GM23338 (cell line): ENCODE measurements at places on chromosomes 11 and 22.

DNA sequence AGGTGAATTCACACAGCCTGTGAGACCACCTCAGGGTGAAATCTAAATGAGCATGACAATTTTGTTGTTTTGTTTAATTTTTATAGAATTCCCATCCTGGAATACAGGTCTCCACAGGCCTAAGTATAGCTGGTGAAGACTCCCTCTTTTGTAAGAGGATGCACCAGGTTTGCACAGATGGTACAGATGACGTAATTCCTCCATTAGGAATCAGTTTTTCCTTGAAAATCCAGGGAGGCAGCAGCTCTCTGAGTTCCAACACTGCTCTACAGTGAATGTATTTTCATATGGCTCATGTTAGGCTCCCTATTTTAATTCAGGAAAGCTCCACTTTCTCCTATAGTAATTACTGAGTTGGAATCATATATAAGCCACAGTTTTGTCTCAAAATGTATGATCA, 47.2 kb downstream of the USP28 start:
- H3K4me3 ChIP-seq, result no peak overlapping the region
- H3K27ac ChIP-seq, result no peak overlapping the region
- peaks cover 64% of the 10 kb centered on the region for H3K36me3 ChIP-seq
- H3K27me3 ChIP-seq, result no peaks in the 10 kb centered on the region
- no peaks in the 10 kb centered on the region for H3K4me1 ChIP-seq

DNA sequence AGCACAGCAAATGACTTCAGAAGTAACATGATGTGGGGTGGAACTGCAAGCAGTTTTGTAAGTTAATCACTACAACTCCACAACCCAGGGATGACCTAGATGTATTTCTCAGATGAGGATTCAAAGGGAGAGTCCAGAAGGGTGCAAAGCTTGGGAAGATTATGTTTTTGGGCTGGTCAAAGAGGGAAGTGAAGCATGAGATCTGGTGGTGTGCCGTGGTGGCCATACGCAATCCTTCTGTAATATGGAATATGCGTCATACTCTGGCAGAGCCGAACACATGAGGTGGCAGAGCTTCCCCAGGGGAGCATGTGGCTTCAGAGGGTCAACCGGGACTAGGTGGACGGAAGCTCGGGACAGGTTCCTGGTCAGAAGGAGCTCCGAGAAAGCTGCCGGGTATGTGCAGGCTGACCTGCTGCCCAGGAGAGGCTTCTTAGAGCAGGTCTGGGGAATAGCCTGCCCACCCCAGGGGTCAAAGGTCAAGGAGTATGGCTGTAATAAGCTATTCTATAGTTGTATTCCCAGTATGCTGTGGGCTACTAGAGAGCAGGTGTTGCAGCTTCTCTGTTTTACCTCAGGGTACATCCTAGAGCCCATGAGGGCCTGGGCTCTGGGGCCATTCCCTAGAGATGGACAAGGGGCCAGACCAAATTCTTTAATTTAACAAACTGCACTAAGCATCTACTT, 70.1 kb upstream of the PHOX2A start:
- peaks cover 8% of the 10 kb centered on the region; the same call in 1 of the 2 replicates for H3K4me1 ChIP-seq
- DNase-seq, result no peak
- no peaks in the 10 kb centered on the region for H3K36me3 ChIP-seq
- H3K27me3 ChIP-seq, result no peaks in the 10 kb centered on the region

DNA sequence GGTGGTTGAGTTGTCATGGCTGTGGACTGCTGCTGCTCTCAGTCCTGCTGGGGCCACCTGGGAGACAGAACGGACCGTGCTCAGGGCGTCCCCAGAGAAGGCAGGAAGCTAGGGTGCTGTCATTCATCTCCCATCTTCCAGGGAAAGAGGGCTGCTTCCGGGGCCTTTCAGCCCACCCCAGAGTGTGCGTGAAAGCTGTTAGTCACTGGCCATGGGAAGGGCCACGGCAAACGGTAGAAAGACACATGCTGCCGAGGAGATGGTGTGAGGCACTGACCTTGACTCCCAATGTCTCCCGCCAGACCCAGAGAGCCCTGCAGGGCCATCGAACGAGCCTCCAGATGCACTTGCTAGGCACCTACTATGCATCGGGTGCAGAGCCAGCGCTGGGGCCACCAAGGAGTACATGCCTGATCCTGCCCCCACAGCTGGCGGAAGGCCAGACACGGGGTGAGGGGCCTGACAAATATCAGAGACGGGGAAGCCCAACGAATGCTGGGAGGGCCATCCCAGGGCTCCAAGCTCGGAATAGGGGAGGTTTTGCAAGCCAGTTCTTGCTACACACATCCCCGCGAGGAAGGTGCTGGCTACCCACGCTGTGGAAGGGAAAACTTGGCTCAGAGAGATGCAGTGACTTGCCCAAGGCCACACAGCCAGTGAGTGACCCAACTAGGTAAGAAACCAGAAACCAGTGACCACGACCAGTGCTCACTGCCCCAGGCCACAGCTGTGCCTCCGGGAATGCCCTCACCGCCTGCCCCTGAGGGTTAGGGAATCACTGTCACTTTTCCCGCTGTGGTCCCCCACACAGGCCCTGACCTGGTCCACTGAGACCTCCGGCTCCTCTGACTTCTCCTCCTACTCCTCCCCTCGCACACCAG, 10.1 kb downstream of the RAC2 start:
- DNase-seq, result no peak
- H3K27ac ChIP-seq, result no peak overlapping the region
- H3K4me1 ChIP-seq, result no peaks in the 10 kb centered on the region
- no peak overlapping the region for H3K4me3 ChIP-seq
- H3K36me3 ChIP-seq, result no peaks in the 10 kb centered on the region

DNA sequence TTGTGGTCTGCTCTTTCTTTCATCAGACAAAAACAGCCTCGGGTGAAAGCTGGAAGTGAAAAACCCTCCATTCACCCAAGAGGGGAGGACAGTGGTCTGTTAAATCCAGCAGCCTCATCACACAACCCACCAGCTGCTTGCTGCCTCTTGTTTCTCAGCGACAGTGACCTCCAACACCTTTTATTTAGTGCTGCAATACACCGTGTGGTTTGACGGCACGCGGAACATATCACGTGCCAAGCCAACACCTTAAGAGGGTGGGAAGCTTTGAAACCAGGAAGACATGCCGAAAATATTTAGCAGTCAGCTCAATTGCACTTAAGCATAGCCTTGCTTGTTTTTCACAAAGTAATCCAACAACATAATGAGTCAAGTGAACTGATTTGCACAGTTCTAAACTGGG, 39.8 kb upstream of the POGLUT3 start:
- no peak for DNase-seq
- H3K27ac ChIP-seq, result 0 out of 2 replicates have a peak overlapping the region, but pooled peaks have one; percentile 43
- no peaks in the 10 kb centered on the region for H3K27me3 ChIP-seq
- H3K4me1 ChIP-seq, result no peaks in the 10 kb centered on the region
- no peak overlapping the region for H3K4me3 ChIP-seq

GRCh38 chr22:49229483-49230193, 598.0 kb downstream of the BRD1 start:
- 0 out of 2 replicates have a peak, but pooled peaks cover 7% of the 10 kb centered on the region for H3K36me3 ChIP-seq
- no peak for DNase-seq
- H3K4me3 ChIP-seq, result no peak overlapping the region
- H3K27me3 ChIP-seq, result no peaks in the 10 kb centered on the region

DNA sequence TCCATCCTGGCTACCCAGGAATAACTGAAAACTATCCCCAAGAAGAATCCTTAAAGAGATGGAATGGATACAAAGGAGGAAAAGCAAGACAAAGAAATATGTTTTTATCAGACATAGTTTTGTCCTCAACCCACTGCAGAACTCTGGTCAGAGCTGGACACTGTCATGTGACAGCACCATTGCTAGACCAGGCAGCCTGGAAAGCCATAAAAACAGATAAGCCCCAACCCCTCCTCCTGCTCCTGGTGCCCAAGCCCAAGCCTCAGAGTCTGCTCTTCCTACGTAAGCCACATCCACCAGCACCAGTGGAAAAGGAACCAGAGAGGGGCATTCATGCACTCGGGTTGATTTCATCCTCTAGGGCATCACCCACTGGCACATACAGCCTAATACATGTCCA, 116.9 kb downstream of the TRIM29 start:
- H3K4me1 ChIP-seq, result peaks cover 19% of the 10 kb centered on the region
- H3K27me3 ChIP-seq, result no peaks in the 10 kb centered on the region
- DNase-seq, result no peak
- H3K4me3 ChIP-seq, result no peak overlapping the region
- no peaks in the 10 kb centered on the region for H3K36me3 ChIP-seq

GRCh38 chr11:82225930-82226329, 507.7 kb downstream of the FAM181B start:
- no peak overlapping the region for H3K4me3 ChIP-seq
- no peaks in the 10 kb centered on the region; the same call in 1 of the 2 replicates for H3K4me1 ChIP-seq
- no peaks in the 10 kb centered on the region for H3K36me3 ChIP-seq

DNA sequence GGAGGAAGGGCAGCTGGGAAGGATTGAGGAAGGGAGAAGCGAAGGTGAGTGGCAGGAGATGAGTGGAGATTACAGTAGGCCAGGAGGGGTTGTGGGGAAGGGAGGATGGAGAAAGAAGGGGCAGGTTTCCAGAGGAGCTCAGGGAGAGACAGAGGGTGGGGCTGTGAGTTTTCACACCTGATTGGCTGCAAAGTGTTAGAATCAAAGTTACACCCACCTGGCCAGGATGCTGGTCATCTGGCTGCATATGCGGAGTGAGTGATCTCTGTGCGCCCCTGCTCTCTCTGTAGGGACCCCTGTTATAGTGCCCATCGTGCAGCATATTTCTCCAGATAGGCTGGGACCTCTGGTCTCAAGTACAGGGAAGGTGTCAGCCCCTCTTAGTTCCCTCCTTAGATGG, 18.3 kb downstream of the AMPD3 start:
- H3K4me1 ChIP-seq, result no peaks in the 10 kb centered on the region
- H3K27ac ChIP-seq, result no peak overlapping the region
- peak; percentile 38 for DNase-seq
- H3K27me3 ChIP-seq, result no peaks in the 10 kb centered on the region
- H3K36me3 ChIP-seq, result no peaks in the 10 kb centered on the region

GRCh38 chr11:130477586-130478203, 29.2 kb downstream of the ADAMTS15 start:
- no peaks in the 10 kb centered on the region for H3K36me3 ChIP-seq
- H3K27me3 ChIP-seq, result no peaks in the 10 kb centered on the region
- no peak overlapping the region for H3K4me3 ChIP-seq
- no peak for DNase-seq
- H3K4me1 ChIP-seq, result no peaks in the 10 kb centered on the region; the same call in 1 of the 2 replicates

- H3K36me3 ChIP-seq, result peaks cover 10% of the 10 kb centered on the region; the same call in 1 of the 2 replicates
- no peak overlapping the region for H3K27ac ChIP-seq
- H3K4me3 ChIP-seq, result no peak overlapping the region
These were observed 187.8 kb downstream of the SNX19 start for GRCh38 chr11:130728185-130729180.

DNA sequence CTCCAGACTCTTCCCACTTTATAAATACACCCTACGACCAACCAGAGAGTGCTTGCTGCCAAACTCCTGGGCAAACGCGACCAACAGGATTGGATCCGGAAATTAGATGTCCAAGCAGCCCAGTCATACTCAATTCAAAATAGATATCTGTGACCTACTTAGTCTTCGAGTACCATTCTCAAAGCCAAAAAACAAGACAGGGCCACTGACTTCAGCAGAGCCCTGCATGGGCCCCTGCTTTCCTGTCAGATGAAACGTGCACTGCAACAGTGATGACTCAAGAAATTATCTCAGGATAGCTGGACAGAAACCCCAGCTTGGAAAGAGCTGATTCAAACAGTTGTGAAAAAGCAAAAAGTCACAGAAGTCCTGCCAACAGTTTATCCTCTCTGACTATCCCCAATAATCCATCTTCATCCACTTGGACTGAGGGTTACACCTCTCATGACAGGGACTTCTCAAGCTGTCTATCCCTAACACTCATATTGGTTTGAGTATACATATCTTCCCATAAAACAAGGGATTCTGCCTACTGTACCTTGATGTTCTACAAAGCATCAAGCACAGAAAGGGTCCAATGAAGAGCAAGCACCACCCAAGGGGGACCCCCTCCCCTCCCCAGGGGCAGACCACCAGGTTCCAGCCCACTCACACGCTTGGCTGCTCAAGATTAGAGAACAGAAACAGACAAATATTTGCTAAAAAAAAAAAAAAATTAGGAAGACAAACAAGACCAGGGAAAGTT, 17.4 kb downstream of the SMCO4 start:
- H3K4me3 ChIP-seq, result no peak overlapping the region
- H3K36me3 ChIP-seq, result no peaks in the 10 kb centered on the region
- H3K4me1 ChIP-seq, result peaks cover 36% of the 10 kb centered on the region
- no peak overlapping the region; the same call in 1 of the 2 replicates for H3K27ac ChIP-seq
- DNase-seq, result no peak
- no peaks in the 10 kb centered on the region for H3K27me3 ChIP-seq

- H3K36me3 ChIP-seq, result no peaks in the 10 kb centered on the region
- no peaks in the 10 kb centered on the region for H3K27me3 ChIP-seq
- 0 out of 2 replicates have a peak overlapping the region, but pooled peaks have one; percentile 45 for H3K27ac ChIP-seq
- H3K4me1 ChIP-seq, result peaks cover 6% of the 10 kb centered on the region
- DNase-seq, result no peak
These were observed 25.6 kb downstream of the PARVB start for GRCh38 chr22:44049486-44050231.

DNA sequence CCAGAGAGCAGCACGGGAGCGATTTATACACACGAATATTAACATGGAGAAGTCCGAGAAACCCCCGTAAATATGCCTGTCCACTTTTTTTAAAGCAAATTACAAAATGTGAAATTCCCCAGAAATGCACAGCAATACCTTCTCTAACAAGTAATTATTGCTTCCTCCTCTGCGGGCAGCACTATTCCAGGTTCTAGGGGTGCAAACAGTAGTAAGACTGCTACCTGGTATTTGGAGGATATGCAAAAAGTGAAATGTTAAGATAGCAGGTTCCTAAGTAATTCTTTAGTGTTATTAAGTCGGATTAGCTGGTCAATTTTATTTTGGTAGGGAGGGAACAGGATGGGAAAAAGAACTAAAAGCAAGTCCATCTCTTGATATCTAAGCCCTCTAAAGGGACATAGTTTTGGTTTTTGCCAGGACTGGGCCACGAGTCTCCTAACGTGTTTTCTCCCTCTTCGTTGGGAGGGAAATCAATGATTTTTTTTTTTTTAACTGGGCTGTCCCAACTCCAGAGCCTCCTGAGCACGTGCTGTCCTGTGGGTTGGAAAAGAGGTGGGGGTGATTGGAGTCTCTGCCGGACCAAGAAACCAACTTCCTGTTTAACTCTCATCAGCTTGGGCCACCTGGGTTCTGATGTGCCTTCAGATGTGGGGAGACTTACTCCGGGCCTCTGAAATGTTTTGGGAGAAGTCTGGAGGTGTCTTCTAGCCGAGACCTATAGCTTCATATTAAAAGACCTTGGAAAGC, 1.7 kb upstream of the XBP1 start:
- H3K36me3 ChIP-seq, result peaks cover 21% of the 10 kb centered on the region
- H3K27me3 ChIP-seq, result no peaks in the 10 kb centered on the region
- H3K4me3 ChIP-seq, result peak overlapping the region; percentile 3; the same call in 1 of the 2 replicates

DNA sequence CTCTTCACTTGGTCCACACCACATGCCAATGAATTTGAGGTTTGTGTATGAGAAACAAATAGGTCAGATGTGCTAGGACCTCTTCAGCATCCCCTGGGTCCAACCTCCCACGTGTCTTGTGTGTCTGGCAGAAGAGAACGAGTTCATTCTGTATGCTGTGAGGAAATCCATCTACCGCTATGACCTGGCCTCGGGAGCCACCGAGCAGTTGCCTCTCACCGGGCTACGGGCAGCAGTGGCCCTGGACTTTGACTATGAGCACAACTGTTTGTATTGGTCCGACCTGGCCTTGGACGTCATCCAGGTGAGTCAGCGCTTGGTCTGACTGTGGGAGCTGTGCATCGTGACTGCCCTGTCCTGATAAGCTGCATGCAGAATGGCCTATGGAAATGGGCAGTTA, 101.0 kb upstream of the SORL1-AS1 start:
- H3K4me3 ChIP-seq, result no peak overlapping the region
- H3K27ac ChIP-seq, result no peak overlapping the region
- H3K36me3 ChIP-seq, result peaks cover 32% of the 10 kb centered on the region
- no peaks in the 10 kb centered on the region for H3K4me1 ChIP-seq
- DNase-seq, result no peak
- no peaks in the 10 kb centered on the region for H3K27me3 ChIP-seq
